Stimulated activated CD8-positive, alpha-beta memory T cell treated with anti-CD3 and anti-CD28 coated beads, Interleukin-15, amount 100 ng/mL, for 24 hours (primary cell): ENCODE measurements at places on chromosomes 2 and 18.

DNA sequence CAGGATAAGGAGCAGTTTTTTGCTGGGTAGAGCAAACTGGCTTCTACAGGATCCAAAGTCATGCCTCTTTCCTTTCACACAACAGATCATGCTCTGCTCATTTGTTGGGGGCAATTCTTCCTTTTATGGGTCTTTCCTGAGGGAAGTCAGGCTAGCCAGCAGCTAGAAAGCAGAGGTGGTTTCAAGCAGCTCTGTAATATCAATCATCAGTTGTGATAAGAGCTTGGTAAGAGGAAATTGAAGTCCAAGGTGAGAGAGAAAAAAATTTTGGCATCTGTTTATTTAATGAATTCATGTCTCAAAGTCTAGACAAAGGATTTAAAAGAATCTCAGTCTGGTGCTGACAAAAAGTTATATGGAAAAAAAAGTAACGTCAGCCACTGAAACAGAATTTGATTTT is 6.2 kb downstream of the TMEM87B start:
- DNase-seq: no peak

- no peak for DNase-seq
Measured at GRCh38 chr2:105130546-105130945, 92.7 kb downstream of the MRPS9 start.

- DNase-seq: no peak
Measured at GRCh38 chr2:186827411-186827810, 21.6 kb downstream of the ZSWIM2 start.

GRCh38 chr2:113795405-113795920 is 39.0 kb upstream of the SLC35F5 start:
- no peak for DNase-seq

- DNase-seq: no peak
Measured at GRCh38 chr2:164984428-164984827, 29.1 kb upstream of the SLC38A11 start.

- no peak for DNase-seq
Measured at GRCh38 chr2:233063269-233063975, 3.3 kb downstream of the INPP5D start.

DNA sequence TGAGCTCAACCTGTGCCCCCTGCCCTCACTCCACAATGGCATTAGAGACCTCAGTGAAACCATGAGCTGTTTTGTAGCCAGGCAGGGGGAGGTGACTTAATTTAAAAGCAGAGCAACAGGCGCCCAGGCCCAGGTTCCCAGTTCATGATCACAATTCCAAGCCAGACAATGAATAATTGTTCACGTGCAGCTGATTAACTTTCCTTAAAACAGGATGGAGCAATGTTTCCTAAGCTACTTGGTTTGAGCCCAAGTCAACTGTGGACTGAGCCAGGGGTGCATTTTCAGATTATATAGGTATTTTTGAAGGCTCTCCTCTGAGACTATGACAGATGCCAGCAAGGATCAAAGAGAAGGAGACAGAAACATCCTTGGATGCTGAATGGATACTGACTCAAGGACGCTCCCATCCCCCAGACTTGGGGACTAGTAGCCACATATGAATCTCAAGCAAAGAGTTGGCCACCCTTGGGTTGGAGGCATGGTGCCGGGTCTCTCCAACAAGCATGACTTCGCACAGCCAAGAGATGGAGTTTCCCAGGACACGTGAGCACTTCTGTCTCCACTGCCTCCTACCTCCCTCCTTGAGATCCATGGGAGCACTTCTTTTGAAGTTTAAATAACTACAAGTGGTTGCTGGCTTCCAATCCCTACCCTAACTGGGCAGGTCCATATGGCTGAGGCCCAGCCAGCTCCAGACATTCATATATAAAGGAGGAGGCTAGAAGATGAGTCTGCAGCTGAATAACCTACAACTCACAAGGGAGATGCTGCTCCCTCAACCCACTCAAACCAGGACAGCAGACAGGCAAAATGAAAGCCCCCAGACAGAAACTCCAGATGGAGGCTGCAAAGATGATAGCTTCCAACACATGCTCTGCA is 12.7 kb downstream of the SMAD7 start:
- no peak for DNase-seq

GRCh38 chr2:134195341-134195740 is 58.5 kb upstream of the MGAT5 start:
- no peak for DNase-seq

- DNase-seq: no peak
Measured at GRCh38 chr18:46212398-46212797, 108.2 kb downstream of the HAUS1 start.

DNA sequence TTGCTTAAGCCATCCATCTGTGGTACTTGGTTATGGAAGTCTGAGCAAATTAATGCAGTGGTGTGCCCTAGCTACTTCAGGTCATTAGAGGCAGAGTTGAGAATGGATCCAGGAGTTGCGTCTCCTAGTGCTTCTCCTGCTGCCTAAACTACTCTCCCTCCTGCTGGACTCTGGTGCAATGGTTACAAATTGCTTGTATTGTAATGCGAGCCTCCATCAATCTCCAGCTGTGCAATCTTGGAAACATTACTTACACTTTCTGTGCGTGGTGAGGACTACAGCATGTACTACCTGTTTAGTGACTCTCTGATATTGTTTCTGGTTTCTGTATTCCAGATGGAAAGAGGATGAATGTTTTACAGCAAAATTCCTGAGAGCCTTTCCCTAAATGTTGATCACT is 119.0 kb upstream of the CYRIA start:
- no peak for DNase-seq

DNA sequence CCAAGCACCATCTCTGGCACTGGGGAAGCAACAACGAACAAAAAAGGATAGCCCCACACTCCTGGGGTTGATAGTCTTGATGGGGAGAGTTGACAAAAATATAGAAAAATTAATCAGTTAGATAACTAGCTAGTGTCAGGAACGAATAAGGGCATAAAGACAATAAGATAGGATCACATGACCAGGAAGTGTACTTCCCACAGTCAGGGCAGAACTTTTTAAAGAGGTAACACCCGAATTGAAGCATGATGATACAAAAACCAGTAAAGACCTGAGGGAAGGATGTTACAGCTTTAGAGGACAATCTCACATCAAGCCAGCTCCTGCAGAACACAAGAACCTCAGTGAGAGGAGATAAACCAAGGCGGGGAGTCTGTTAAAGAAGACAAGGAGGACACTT is 295.4 kb upstream of the CRIM1 start:
- no peak for DNase-seq

DNA sequence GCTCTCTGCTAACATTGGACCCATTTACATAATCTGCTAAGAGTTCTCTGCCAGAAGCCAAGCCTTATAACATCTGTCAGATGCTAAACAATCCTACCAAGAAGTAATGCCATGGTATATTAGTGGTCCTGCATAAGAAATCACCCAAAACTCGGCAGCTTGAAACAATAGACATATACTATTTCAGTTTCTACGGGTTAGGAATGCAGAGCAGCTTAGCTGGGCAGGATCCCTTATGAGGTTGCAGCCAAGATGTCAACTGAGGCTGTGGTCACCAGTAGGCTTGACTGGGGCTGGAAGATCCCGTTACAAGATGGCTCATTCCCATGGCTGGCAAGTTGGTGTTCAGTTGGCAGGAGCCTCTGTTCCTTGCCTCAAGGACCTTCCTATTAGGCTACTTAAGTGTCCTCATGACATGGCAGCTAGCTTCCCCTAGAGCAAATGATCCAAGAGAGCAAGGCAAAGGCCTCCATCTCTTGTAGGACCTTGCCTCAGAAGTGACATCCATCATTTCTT is 25.1 kb upstream of the SOS1 start:
- no peak for DNase-seq

GRCh38 chr2:14735696-14736095 is 103.2 kb downstream of the LRATD1 start:
- DNase-seq: no peak

- DNase-seq: no peak
Measured at GRCh38 chr2:229287823-229288222, 16.7 kb upstream of the PID1 start.

DNA sequence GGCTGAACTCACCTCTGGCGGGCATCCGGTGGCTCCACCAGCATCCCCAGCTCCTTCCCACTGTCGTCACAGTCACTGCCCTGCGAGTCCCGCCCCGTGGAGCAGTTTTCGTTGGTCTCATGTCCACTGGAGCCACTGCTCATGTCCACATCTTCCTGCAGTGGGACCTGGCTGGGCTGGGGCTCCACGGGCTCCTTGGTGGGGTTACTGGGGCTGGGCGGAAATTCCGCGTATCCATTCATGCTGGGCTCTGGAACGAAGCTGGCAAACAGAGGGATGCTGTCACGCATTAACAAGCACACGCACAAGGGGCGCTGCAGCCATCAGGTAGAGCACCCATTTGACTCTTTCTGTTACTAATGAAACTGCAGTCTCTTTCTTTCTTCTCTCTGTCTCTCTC is 10.7 kb downstream of the PER2 start:
- no peak for DNase-seq

GRCh38 chr2:74537140-74537539 is 7.4 kb downstream of the HTRA2 start:
- DNase-seq: no peak

DNA sequence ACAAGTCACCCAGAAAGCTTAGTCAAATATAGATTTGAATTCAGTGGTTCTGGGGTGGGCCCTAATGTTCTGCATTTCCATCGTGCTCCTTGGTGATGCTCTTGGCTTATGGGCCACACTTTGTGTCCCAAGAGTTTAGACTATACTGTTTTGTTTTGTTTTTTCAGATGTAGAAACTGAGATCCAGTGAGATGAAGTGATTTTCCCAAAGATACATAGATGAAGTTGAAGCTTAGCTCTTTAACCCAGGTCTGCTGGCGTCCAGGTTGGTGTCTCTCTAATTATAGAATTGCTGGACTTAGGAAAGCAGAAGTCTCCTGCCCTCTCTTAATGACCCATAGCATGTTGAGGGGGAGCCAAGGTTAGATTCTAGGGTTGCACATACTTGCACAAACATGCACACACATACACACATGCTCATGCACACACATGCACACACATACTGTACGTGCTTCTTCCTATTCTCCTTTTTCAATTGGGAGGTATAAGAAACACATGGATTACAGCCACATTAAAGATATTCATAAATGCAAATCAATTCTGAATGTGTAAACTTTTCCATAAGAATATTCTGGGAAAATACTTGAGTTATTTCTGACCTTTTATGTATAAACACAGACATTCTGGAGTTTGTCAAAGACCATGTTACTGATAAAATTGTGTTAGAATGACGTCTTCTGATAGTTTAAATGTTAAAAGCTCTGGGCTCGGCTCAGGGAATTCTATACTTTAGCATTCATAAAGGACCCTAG is 41.3 kb upstream of the IL1R1 start:
- DNase-seq: no peak

DNA sequence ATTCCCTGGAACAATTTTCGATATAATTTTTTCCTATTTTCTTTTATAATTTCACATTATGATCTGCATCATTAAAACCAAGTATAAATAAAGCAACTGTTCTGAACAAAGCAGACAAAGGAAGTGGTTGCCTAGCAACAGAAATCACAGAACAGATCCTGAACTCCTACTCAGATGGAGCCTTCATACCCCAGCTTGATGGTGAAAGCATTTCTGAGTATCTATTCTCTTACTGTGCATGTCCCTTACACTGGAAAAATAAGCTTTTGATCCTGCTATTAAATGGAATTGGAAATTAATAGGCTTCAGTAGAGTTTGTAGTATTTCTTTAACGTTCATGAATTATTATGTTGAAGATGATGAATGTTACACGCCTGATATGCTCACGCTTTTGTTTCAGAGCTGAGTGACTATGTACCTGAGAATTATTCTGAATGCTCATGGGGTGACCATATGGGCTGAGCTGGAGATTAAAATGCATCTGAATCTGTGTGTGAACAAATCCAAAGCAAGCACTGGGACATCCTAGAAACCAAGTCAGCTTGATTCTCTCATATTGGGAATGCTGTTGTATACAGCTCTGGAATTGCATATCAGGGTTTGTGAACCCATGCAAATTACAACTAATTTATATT is 254.0 kb downstream of the KCNJ3 start:
- DNase-seq: no peak

DNA sequence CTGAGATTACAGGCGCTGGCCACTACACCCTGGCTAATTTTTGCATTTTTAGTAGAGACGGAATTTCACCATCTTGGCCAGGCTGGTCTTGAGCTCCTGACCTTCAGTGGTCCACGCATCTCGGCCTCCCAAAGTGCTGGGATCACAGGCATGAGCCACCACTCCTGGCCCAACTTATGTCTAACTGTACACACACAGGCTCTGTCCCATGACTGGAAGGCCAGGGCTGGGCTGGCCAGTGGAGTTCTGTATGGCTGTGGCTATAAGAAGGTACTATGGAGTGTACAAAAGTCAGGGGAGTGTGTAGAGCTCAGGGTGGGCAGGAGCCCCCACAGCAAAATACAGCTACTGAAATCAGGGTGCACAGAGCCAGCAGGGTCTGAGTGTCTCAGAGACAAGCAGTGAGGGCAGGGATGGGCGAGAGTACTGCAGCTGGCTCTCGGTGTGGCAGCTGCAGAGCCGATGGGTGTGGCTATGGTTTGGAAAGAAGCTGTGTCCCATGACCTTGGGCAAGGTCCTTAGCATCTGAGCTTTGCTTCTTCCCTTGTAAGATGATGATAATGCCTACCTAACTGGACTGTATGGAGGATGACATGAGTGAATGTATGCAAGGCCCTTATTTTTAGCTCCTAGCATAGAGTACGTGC is 10.4 kb upstream of the MSGN1 start:
- DNase-seq: no peak

DNA sequence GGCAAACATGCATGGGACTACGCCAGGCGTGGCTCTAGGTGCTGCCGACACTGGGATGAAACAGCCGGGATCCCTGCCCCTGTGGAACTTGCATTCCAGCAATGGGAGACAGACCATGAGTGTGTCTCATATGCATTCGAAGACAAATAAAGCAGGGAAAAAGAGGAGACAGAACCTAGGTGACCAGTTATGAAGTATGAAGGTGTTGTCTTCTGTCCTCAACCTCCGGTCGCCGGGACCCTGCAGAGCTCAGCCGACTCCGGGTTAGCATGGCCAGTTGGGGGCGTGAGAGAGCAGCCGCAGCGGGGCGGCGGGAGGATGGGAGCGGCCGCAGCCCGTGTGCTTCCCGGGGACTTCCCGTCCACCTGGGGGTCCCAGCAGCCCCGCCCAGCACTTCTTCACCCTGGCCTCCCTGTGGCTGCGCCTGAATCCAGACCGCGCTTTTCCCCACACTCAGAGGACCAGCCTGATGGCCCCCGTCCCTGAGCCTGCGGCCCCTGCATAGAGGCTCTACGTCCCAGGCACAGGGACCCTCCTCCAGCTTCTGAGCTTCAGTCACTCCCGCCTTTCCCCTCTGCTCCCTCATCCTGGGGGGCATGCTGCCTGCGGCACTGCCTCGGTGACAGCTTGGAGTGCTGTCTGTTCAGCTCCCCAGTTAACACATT is 11.4 kb downstream of the ID2 start:
- DNase-seq: no peak

GRCh38 chr2:64581777-64582539 is 57.8 kb downstream of the AFTPH start:
- no peak for DNase-seq

- DNase-seq: no peak
Measured at GRCh38 chr2:36137612-36138011, 218.0 kb upstream of the CRIM1 start.

- no peak for DNase-seq
Measured at GRCh38 chr18:45102863-45103262, 422.2 kb downstream of the SETBP1 start.
